ENCODE measurements at places on chromosomes 6 and 20.

DNA sequence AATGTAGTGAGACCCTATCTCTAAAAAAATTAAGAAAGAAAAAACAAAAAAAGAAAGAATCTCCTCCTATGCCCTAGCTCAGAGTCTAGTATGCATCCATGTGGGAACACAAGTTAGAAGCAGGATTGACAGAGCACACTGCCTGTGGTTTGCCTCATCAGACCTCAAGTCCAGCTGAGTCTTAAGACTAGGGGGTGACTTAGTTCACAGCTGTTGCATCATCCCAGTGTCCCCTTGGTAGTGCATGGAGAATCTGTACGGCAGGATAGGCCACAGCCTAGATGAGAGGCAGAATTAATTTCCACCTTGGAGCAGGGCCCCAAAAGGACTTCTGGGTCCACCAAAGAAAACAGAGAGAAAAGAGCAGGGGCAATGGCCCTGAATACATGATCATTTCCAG is 13.7 kb downstream of the PNPLA1 start:
- DNase-seq: no peak

- DNase-seq: no peak
These were observed 298.8 kb downstream of the GMDS start for GRCh38 chr6:1946583-1946982.

- no peak for DNase-seq
These were observed 91.6 kb upstream of the TAB2 start for GRCh38 chr6:149225946-149226345.

DNA sequence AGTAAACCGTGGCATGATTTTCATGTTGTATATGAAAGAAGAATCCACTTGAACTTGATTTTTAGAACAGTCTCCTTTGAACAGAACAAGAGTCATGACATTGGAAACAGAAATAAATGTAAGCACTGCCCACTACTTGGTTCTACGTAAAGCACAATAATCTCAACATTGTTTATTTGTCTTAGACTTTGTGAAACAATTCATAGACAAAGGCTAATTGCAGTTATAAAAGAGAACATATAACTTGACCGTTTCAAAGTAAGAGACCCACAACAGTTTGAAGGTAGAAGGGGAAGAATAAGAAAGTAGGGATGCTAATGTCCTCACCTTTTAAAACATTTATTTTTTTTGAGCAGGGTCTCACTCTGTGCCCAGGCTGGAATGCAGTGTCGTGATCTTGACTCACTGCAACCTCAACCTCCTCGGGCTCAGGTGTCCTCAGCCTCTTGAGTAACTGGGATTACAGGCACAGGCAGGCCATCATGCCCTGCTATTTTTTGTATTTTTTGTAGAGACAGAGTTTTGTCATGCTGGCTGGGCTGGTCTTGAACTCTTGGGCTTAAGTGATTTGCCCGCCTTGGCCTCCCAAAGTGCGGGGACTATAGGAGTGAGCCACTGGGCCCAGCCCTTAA is 71.1 kb downstream of the POPDC3 start:
- no peak for DNase-seq

- DNase-seq: no peak
These were observed 627.6 kb downstream of the HTR1B start for GRCh38 chr6:76835695-76836094.

DNA sequence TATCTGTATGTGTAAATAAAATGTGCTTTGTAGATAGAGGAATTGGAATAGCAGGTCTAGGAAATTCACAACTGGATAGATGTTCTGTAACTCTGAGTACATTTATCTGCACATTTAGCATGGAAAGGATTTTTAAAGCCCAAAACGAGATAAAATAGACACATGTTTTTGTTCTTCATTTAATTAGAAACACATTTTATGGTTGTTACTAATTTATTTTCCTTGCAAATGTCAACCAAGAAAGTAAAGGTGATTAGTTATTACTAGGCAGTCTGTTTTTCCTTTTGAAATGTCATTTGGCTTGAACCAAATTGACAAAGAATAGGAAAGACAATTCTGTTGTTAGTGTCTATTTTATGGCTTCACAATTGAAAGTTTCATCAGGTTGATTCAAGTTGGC is 769 bp downstream of the PRL start:
- DNase-seq: no peak

DNA sequence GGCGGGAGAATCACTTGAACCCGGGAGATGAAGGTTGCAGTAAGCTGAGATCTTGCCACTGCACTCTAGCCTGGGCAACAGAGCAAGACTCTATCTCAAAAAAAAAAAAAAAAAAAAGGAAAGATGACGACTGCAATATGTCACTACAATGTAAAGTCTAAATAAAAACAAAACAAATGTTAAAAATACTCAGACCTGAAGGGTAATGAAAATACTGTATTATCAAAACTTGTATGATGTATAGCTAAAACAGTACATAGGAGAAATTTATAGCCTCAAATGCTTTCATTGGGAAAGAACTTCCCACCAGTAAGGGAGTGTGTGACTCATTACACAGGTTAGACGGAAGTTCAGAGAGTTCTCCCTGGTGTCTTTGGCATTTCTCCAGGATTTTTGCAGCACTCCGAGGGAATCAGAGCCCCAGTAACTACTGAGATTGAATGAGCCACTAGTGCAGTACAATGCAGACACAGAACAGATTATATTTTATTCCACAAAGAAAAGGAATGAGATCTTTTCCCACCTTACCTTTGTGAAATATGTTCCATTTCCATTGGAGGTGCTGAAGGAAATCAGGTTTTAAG is 12.5 kb upstream of the RALGAPB start:
- DNase-seq: no peak

- no peak for DNase-seq
These were observed 343.8 kb downstream of the SYNE1 start for GRCh38 chr6:152293404-152293803.

DNA sequence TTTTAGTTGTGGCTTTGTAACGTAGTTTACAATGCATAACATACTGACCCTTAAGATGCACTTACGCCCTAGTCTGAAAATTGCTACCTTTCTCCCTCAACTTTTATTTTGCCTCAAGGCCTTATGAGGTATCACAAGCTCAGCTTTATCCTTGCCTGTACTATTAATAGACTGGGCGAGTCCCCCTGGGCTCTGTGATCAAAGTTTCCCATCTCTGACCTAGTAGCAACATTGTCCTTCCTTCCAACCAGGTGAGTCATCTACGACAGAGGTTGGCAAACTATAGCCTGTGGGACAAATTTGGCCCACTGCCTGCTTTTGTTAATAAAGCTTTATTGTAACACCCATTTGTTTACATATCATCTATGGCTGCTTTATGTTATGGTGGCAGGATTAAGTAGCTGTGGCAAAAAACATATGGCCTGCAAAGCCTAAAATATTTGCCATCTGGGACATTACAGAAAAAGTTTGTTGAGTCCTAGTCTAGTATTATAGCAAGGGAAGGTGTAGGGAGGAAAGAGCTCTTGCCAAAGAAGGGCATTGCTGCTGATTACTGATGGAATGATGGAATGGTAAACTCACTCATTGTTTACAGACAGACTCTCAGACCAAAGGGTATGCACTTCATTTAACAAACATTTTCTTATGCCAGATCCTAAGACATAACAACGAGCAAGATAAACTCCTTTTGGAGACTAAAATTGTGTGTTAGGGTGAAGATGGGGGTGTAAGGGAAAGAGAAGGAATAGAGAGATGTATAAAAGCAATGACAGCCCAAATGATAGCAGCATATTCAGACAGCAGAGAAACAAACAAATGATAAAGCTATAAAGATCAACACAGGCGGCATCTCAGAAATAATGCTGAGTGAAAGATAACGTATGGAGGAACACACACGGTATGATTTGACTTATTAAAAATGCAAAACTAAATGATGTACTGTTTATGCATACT is 74.2 kb downstream of the SLC22A23 start:
- no peak for DNase-seq

GRCh38 chr20:40757087-40757486 is 68.1 kb upstream of the MAFB start:
- DNase-seq: no peak

GRCh38 chr6:111941686-111942330 is 68.6 kb upstream of the FYN start:
- DNase-seq: no peak

- DNase-seq: no peak
These were observed 87.8 kb downstream of the GMDS start for GRCh38 chr6:2157441-2158127.

DNA sequence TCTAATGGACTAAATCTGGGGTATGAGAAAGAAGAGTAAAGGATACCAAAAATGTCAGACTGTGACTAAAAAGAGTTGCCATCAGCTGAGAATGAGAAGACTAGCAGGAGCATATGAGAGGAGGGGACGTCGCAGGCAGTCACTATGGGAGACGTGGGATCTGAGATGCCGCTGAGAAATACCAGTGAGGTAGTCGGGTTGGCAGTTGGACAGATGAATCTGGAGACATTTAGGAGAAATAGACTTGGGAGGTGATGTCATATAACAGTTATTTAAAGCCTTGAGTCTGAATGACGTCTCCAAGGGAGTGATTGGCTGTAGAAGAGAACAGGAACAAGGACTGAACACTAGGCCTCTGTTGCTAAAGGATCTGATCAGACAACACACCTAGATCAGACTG is 51.5 kb upstream of the TRIM26 start:
- no peak for DNase-seq

DNA sequence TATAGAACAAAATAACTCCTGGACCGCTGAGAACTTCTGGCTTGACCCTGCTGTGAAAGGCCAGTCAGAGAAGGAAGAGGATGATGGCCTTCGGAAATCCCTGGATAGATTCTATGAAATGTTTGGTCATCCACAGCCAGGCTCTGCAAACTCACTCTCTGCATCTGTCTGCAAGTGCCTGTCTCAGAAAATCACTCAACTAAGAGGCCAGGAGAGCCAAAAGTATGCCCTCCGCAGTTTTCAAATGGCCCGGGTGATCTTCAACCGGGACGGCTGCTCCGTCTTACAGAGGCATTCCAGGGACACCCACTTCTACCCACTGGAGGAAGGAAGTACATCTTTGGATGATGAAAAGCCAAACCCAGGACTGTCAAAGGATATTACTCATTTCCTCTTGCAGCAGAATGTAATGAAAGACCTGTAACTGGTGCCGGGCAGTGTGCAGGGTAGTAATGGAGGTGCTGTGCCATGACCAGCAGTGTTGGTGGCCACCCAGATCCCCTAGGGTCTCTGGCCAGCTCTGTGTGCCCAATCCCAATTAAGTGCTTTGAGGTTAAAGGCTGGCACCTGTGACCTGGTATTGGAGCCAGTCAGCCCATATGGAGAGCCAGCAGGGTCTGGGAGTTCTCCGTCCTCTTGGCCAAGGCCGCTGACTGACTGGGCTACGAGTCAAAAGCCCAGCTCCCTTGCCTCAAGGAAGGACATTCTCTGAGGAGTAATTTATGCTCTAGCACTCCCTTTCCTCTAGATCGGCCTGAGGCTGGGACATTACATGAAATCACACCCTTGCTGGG is 87.1 kb downstream of the TRMT6 start:
- no peak for DNase-seq

- DNase-seq: no peak
These were observed 54.3 kb downstream of the MYLIP start for GRCh38 chr6:16183187-16183664.

DNA sequence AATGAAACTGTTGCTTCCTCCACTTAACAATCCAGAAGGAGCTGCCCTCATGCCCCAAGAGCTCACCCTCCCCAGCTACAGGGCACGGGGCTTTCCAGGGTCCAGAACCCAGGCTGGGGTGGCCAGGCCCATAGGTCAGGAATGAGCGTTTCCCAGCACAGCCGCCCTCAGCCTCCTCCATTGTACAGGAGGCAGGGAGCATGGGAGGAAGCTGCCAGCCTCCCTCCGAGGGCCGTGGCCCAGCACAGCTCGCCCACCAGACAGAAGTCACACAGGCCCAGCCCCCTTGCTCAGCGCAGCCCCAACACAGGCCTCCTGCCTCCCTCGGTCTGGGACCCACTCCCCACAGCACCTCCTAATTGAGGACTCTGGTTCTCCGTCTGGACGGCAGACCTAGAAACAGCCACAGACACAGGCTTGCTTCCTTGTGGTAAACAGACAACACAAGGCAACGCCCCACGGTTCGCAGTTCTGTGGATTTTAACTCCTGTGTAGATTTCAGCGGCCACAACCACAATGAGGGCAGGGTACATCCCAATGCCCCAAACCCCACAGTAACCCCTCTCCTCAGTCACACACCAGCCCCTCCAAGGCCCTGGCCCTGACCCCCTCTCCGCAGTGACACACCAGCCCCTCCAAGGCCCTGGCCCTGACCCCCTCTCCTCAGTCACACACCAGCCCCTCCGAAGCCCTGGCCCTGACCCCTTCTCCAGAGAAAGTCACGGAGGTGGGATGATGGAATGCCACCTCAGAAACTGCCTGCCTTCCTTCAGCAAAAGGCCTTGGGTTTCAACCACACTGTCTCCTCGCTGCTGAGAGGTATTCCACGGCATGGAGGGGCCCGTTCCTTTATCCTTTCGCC is 173.5 kb downstream of the DLL1 start:
- DNase-seq: no peak

DNA sequence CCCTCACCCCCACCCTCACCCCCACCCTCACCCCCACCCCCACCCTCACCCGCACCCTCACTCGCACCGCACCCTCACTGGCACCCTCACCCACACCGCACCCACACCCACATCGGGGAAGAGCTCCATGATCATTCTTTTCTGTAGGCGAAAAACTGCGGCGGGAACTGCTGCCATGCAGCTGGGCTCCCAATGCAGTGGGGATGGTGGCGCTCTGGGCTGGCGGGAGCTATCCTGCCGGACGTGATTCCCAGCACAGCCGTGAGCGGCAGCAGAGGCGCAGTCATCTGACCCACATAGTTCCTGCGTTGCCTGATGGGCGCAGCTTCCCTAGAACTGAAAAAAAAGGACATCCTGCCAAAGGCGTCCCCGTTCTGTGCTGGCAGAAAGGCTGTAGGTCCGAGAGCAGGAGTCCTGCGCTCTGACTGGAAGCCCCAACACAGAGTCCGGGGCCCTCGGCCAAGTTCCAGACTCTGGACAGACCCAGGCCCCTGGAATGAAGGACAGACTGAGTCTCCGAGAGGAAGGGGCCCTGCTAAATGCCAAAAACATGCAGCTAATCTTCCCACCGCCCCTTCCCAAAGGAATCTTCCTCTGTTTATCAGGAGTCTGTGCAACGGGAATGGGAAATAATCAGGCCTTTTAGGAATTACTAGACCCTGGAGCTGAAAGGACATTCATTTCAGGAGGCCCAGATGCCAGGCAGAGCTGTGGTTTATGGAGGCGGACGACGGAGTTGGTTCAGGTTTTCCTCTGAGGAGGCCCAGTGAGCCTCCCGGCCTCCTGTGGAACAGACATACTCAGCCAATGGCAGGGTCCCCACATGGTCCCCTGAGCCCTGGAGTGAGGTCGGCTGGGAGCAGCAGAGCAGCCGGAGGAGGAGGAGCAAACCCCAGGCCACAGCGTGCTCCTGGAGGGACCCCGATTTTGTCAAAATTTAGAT is 14.1 kb upstream of the TCFL5 start:
- no peak for DNase-seq

Data from T-helper 17 cell (primary cell).